ENCODE measurements at places on chromosomes 16 and 17.
A peak's percentile ranks its signal among the peaks of the same experiment; 100 is the strongest.

GRCh38 chr17:80977172-80977571, 14.5 kb upstream of the CHMP6 start:
- DNase-seq = no peak

DNA sequence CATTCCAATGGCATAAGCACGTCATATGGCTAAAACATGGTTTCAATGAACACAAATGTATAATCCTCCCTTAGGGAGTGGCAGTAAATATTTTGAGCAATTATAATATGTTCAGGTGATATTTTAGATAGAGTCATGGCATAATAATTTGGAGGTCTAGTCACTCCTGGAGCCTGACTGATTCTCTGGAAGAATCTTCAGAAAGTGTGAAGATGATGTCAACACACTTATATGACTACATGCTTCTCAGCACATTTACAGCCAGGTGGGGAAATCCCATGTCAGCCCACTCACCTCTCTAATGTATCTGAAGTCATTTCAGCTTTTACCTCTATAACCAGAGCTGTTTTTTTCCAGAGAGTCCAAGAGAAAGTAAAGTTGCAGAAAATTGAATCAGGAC, 474.8 kb downstream of the SHISA9 start:
- no peak for DNase-seq

DNA sequence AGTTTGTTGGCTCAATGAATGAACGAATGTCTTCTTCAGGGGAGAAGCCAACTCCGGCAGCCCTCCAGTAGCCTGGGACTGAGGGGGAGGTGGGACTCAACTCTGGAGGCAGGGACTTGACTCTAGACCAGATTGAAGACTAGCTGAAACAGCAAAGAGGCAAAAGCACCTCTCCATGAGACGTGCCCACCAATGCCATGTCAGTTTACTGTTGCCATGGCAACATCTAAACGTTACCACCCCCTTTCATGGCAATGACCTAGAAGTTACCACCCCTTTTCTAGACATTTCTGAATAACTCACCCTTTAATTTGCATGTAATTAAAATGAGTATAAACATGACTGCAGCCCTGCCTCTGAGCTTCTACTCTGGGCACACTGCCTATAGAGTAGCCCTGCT, 91.8 kb downstream of the ASIC2 start:
- no peak for DNase-seq

DNA sequence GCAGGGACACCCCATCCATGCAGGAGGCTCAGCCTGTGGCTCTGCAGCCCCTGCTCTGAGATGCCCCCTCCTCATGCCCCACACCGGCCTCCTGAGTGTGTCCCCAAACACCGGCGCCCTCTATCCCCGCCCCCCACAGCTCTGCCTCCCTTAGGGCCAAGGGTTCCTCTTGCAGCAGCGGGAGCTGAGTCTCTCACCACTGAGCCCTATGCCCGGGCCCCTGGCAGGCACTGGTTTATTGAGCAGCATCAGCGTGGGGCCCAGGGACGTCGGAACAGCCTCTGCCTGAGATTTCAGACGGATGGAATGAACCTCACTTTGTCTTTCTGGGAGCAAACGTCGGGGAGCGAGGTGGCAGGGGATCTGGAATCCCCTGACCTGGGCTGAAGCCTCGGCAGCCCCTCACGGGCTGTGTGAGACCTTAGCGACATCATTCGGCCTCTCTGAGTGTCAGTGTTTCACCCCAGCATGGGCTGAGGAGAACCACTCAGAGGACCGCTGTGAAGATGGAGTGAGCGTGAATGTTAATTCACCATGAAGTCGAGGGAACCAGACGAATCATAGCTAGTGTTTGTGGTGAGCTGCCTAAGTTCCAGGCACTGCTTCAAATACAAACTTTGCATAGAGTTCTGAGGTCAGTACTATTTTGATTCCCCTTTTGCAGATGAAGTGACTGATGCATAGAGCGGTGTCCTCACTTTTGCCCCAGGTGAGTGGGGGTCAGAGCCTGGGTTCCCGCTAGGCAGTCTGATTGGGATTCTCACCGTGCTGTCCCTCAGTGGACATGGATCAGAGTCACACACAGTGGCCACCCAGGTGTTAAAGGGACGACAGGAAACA, 5.3 kb upstream of the C16orf74 start:
- DNase-seq = no peak

- peak; percentile 56 for DNase-seq
Observed at GRCh38 chr17:17354560-17355349, 51.6 kb downstream of the NT5M start.

- no peak for DNase-seq
Observed at GRCh38 chr16:86733546-86734254, 155.4 kb downstream of the FOXL1 start.

DNA sequence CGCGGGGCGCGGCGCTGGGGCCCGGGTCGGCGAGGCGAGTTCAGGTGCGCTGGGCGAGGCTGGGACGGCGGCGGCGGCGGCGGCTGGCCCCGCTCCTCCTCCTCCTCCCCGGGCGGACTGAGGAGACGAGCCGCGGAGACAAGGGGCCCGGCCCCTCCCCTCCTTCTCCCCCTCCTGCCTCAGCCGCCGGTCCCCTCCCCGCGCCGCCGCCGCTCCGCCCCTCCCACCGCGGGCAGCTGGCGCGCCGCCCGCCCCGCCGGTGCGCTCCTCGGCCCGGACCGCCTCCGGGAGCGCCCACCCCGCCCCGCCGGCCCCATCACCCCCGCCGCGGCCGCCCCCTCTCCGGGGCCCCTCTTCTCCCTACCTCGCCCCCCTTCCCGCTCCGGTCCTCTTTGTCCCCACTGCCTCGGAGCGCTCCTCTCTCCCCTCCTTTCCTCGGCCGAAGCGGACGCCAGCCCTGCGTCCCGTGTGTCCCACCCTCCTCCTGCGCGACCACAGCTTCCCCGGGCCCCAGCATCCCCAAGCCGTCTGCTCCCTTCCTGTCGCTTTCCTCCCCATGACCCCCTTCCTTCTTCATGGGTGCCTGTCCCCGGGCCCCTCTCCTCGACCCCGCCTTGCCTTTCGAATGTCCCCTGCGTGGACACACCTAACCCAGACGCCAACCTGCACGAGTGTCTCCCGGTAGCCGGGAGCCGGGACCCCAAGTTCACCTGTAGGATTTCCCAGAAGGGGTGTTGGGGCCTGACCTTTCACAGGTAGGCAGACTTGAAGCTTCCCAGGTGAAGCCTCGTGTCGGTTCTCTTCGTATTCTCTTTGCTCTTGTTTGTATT, at the start of gene TOX3:
TSS of gene TOX3 (minus strand) at position 140 of the 830 bp plus-strand sequence. CDS start 420 bp downstream, outside the sequence.
- no peak for DNase-seq

DNA sequence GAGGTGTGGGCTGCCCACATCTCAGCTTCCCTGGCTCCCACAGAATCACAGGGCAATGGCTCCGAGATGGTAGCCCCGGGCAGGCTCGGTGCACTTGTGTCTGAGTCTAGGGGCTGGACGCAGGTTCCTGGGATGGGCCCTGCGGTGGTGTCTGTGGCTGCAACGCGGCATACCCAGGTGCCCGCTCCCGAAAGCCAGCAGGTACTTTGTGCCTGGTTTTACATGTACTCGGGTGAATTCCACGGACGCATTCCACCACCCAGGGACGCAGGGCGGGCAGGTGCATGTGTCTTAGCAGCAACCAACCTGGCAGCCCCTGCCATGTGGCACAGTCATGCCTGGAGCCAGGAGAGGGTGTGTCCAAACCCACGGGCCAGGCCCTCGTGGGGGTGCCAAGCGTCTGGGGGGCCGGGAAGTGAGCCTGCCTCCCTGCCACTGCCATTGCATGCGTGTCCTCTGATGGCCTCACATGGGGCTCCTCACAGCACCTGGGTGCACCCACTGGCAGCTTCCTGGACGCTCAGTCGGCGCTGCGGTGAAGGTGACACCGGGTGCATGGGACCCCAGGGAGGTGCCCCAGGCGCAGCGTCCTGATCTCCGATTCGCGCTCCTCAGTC, 4.4 kb upstream of the TMEM204 start:
- DNase-seq = no peak

DNA sequence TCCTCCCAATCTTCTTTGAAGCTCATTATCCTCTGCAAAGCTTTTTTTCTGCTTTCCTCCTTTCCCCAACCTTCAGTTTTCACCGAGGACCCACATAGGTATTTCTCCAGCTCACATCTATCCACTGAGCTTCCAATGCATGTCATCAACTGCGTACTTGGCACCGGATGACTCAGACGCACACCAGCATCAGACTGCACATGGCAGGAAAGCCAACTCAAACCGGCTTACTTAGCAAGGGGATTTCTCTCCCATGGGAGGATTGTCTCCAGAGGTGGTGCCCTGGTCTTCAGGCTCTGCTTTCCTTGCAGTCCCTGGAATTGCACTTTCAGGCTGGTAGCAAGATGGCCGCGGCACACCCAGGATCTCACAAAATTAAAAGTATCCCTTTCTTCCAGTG, 1.7 kb upstream of the AKTIP start:
- no peak for DNase-seq

GRCh38 chr16:2597560-2597902, 59.7 kb downstream of the PDPK1 start:
- DNase-seq = no peak

DNA sequence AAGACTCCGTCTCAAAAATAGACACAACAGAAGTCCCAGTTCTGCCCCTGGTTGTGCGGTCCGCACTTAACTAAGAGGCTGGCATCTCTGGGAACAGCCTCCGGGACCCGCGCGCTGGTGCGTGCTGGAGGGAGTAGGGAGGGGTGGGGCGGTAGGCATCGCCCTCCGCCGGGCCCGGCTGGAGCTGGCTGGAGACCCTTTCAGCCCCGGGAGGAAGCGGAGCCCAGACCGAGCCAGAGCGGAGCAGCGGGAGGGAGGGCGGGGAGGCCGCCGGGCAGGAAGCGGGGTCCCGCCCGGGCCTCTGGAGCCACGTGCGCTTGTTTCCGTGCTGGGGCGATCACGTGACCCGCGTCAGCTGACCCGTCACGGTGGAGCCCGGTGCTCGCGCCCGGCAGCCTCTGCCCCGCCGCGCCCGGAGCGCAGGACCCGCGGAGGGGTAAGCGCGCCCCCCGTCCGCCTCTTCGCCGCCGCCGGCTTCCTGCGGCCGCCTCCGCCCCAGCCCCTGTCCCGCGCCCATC, at the start of gene WDR81:
TSS of gene WDR81 (plus strand) at position 354 of the 518 bp plus-strand sequence. CDS start 256 bp downstream, outside the sequence.
- peak; percentile 76 for DNase-seq

DNA sequence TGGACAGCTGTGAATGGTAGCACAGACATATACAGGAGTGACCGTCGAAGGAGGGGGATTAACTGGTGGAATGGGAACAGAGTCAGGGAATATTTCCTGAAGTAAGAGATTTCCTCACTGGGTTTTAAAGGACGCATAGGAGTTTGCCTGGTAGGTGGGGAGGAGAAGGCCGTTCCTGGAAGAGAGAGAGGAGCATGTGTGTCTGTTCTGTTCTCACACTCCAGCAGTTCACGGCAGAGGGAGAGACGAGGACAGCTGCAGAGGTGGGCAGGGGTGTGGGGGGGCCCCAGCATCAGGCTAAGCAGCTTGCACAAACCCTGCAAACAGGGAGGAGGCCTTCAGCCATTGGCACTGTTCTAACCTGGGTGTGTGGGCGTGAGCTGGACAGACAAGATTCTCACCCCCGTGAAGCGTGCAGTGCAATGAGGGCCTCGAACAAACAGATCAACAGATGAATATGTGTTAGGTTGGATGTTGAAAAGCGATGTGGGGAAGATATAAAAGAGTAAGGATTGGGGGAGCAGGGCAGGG, 85.3 kb upstream of the GSE1 start:
- no peak for DNase-seq

DNA sequence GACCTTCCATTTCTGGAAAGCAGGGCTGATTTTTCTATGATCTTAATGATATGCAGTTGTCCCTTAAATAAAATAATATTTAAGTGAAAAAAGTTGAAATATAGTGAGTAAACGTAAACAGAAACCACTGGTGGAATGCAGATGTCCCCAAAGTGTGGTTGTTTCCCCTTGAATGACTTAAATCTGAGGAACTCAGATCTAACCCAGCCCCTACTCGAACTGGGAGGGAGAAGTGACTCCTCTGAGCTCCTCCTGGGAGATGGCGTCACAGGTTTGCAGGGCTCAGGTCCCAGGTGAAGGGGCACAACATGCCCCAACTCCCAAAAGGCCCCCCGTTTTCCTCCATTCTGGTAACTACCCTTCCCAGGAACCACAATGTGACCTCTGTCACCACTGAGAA, 142.8 kb downstream of the IRF8 start:
- no peak for DNase-seq
